ENCODE measurements at places on chromosomes 13 and 19.
A peak's percentile ranks its signal among the peaks of the same experiment; 100 is the strongest.

DNA sequence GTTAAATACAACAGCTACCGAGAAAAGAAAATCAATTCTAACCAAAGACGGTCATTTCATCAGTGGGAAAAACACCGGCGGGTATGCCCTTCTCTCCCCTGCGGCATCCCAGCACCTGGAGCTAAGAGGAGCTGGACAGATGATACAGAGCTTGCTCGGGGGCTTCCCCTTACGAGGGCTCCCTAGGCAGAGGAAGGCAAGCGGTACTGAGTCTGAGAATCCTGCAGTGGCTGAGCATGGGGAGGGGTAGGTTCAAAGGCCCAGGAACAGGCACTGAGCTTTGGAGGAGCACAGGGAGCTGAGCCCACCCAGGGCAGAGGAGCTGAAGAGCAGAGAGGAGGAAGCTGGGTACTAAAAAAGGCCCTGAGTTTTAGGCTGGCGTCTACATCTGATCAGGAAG is 12.7 kb downstream of the STK24 start:
- DNase-seq, result no peak

DNA sequence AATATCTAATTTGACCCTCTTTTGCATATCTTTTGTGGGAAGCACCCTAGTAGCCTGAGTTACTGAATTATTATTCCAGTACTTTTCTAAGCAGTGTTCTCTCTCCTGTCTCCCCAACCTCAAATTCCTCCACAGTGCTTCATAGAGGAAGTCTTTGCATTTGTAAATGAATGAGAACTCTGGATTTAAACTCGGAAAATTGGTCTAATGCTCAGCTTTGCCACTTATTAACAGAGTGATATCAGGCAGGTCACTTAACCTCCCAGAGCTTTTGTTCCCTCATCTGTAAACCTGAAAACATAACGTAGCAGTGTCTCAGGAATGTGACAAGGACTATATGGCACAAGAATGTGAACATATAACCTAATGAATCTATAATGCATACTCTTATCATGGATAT is 26.2 kb downstream of the FREM2 start:
- no peak for DNase-seq

GRCh38 chr19:39132344-39132969 is 6.9 kb downstream of the PAK4 start:
- no peak for DNase-seq

DNA sequence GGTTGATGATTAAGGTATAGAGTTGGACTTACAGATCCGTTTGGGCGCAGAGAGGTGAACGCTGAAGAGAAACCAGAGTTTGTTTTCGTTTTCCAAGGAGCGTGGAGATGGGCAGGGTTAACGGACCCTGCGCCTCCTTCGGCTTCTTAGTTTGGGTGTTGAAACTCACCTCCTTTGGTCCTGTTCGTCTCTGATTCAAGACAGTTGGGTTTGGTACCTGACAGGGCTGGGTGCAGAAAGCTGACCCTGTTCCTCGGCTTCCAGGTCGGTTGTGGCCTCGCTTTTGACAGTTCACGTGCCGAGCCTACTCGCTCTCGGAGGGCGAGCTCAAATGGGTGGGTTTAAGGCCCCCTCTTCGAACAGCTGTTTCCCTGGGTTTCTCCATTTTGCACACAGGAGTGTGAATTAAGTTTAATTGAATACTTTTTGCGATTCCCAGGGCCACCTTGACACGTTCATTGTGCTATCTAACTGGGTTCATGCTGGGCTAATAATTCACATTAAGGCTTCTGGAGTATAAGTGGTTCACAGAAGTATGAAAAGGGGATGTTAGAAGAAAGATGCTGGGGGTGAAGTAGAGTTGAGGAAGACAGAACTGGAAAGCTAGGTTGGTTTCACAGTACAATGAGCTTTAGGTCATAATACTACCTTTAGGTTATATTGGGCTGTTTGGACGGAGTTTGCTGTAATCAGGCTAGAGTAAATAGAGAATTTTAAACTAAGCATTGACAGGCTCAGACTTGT is 638 bp downstream of the USPL1 start:
- DNase-seq, result no peak

DNA sequence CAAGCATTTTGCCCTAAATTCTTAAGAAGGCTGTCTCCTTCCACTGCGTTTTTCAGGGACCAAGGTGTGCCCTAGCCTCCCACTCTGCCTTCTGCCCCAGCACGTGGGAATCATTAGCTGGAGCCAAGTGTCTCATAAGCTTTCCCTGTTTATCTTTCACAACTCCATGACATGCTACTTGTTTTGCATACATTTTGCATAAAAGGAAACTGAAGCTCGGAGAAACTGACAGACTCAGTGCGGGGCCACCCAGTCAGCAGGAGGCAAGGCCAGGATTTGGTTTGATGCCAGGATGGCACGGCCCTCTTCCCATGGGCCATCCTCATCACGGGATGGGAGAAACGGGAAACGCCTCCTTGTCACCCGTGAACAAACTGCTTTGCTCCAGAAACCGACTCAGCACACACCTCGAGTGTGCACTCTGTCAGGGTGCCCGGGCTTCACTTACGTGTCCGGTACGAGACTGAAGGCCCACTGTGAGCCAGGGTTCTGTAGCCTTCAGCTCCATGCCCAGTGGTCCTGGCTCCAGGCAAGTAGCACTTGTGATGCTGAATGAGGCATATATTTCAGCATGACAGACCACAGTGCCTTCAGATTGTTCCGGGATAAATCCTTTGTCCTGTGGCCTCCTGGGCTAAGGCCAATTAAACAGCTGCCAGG is 9.6 kb downstream of the CEBPA start:
- peak; percentile 52 for DNase-seq

DNA sequence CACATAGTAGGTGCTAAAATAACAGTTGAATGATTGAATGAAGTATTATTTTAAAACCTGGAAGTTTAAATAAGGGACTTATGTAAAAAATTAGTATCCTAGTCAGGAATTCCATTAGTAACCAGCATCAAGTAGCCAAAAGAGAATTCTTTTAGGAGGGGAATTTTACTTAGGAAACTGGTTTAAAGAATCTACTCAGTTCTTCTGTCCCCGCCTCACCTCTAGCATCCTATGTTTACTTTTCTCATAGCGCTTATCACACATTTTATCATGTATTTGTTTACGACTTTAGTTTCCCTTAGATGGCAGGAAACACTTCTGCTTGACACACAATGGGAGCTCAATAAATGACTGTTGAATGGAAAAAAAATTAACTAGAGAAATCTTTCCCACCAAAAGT is 229.0 kb downstream of the KLF5 start:
- DNase-seq, result no peak

GRCh38 chr19:36013280-36014011 is 567 bp downstream of the ALKBH6 start:
- no peak for DNase-seq

GRCh38 chr19:13262450-13262849 is 112.2 kb downstream of the IER2 start:
- peak; percentile 44 for DNase-seq
